HCT116 (cell line): ENCODE measurements at places on chromosomes 16 and 17. TPM values are rescaled to one million over a fixed set of nuclear protein-coding genes. Genes with fewer than 3 reads are reported as not detected.
A peak's percentile ranks its signal among the peaks of the same experiment; 100 is the strongest.

Gene FZD2
- total RNA-seq, result 12.8 TPM

Gene HBQ1
- total RNA-seq, result not detected

Gene CA4
- 0.20 TPM for total RNA-seq

DNA sequence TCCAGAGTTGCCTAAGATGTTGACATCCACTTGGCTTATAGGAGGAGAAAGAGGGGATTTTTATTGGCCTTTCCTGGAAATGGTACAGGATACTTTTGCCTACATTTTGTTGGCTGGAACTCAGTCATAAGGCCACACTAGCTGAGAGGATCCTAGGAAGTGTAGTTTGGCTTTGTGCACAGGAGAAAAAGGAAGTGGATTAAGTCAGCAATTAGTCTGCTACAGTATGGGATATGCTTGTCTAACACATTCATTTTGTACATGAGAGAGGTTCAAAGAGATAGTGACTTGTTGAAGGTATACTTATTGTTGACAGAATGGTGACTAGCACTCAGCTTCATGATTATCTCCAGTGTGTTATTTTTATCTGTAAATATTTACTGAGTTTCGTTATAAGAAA is 10.3 kb downstream of the UTP18 start:
- DNase-seq, result no peak

GRCh38 chr17:46991617-46992016 is 12.6 kb upstream of the RPRML start:
- DNase-seq, result no peak

DNA sequence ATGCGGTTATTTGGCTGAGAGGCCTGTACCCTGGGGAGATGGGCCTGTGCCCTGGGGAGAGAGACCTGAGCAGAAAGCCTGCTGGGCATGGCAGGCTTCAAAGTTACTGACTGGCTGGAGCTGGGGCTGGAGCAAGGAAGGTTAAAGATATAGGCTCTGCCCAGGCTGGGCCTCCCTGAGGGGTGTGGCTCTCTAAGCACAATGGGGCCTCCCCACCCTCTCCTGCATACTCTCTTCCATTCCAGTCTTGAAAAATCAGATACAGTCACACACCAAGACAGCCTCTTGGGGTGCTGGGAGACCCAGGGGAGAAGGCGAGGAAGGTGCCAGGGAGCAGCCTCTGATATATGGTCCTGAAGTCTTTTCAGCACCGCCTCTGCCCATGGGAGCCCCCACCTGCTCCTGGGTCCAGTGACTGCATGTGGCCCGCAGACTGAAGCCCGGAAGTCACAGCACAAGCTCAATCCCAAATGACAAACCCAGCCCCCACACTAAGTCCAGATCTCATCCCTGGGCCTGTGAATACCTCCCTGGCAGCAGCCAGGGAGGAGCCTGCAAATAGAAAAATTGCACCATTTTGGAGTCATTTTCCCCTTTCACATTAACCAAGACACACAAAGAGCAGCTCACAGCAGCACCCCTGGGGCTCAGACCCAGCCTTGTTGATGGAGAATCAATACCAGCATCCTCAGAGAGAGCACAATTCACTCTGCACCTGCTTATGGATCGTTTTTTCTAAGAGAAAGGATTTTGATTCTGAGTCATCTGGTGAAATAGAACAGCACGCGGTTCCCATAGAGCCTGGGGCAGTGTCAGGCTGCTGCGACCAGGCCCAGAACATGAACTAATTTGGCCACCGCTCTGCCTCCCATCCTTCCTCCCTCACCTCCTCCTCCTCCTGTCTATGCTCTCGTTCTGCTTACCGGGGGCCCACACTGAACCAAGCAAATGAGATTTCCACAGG is 25.6 kb upstream of the CACNG1 start:
- DNase-seq, result no peak

DNA sequence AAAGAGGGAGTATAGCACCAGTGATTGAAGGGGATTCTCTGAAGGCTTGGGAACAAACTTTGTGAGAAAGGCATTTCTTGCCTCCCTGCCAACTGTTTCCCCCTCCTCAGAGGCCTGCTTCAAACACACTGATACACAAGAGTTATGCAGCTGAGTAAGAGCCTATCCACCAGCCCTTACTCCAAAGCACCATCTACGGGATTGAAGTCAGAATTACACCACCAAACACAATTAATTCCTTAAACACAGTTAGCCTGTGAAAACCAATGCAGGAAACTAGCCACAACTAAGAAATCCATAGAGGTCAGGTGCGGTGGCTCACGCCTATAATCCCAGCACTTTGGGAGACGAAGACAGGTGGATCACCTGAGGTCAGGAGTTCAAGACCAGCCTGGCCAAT is 138.3 kb downstream of the SHCBP1 start:
- no peak for DNase-seq

GRCh38 chr17:44602970-44603369 is 45.7 kb downstream of the FZD2 start:
- DNase-seq, result no peak

DNA sequence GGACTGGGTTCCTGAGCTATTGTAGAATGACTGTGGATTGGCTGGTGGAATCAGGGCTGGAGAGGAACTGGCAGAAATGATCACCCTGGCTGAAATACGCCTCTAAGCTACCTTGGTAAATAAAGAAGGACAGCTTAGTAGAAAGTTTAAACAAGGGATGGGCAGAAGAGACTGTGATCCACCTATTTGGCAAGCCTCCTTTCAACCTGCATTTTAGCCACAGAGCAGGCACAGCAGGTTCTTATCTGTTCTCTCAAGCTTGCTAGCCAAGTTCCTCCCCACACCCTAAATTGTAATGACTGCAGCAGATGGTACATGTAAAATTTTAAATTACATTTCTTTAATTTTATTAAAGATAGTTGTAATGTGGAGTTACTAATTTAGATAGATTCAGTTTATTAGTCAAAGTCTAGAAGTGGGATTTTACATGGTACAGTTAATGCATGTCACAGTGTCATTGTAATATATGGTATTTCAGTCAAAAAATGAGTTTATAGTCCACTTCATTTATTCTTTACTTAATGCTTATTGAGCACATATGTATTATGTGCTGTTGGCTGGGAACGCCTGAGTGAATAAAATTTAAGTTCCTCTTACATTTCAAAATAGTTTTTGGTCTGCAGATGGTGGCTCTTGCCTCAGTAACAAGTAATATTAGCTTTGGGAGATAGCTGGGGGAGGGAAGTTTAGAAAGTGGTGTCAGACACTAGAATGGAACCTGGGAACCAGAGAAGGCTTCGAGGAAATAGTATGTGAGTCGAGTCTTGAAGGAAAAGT is 11.2 kb downstream of the EPN2 start:
- no peak for DNase-seq

DNA sequence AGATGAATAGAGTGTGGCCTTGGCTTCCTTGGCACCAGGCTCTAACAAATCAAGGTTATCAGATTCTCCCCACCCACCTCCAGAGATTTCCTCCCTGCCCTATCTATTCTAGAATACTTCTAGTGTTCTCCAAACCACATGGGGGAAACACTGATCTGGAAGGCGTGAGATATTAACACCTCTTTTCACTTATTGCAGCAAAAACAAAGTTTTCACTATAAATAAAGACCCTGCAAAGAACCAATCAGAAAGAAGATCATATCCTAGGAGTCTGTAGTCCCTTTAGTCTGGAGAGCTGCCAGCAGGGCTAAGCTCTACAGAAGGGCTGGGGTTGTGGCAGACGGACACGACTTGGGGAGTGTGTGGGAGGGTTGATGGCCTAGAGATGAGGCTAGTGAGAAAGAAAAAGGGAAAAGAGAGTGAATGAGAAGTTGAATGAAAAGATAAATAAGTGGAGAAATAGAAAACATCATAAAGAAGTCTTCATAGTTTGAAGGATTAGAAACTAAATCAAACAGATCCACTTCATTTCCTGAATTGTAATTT is 8.6 kb upstream of the SKAP1 start:
- DNase-seq, result no peak

- peak; percentile 76 for DNase-seq
Observed at GRCh38 chr17:72717676-72718075, 374.8 kb downstream of the SLC39A11 start.

- no peak for DNase-seq
Observed at GRCh38 chr17:79897243-79898063, 58.2 kb upstream of the CBX4 start.

DNA sequence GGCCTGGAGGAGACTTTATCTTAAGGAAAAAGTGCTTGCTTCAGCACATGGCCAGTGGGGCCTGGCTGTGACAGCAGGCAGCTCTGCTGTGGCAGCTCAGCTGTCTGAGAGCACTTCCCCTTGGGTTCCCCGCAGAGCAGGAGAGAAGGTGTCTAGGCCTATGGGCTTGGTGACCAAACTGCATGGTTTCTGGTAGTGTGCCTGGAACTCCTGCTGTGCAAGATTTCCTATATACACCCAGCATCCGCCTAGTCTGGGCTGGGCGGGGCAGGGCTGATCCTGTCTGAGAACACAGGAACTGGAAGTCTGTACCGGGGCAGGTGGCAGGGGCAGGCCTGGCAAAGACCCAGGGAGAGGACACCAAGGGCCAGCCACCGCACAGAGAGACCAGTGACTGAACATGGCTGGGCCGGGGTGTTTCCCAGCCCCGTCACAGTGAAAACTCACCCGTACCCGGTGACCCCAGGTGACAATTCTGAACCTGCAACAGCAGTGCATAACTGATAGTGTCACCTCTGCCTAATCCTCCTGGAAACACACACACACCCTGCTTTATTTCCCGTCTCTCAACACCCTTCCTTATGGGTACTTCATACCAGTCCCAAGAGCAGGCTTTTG is 39.3 kb downstream of the CHD9 start:
- no peak for DNase-seq

DNA sequence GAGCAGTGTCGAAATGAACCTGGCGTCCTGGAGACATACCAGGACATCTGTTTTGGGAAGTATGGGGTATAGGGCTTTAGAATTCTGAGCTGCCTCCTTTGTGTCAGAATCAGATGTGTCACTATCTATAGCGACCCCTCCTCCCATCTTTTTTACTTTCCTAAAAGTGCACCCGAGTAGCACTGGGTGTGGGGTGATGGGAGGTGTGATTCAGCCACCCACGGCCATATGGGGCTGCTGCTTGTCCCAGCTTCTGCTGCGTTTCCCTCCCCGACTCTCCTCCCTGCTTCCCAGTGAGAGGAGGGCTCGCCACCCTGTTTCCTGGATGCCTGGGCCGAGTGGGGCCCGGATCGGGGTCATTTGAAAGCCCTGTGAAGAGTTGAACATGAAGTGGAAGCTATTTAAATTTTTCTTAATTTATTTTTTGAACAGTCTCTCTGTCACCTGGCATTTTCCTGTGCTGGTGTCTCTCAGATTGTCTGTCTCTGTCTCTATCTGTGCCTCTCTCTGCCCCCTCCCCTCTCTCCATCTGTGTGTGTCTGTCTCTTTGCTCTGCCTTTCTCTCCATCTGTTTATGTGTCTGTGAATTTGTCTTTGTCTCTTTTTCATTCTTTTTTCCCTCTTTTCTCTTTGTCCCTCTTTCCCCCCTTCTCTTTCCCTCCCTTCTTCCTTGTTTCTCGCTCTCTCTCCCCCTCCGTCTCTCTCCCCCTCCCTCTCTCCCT is 638.8 kb upstream of the EEF2KMT start:
- DNase-seq, result no peak

DNA sequence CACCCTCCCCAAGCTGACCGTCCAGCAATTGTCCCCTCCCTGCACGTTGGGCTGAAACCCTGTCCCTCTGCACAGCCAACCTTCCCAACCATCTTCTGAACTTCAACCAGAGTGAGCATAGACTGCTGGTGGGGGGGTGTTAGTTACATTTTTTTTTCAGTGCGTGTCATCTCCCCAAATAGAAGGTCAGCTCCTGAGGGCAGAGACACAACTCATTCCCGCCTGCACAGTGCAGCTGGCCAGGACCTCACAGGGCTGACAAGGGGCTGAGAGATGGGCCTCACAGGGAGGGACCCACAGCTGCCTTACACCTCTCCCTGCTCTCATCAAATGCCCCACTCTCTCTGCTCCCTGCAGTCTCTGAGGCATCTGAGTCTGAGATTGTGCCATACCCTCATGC is 8.4 kb downstream of the SRL start:
- DNase-seq, result no peak

- DNase-seq, result no peak
Observed at GRCh38 chr17:33137426-33137825, 145.8 kb downstream of the SPACA3 start.

DNA sequence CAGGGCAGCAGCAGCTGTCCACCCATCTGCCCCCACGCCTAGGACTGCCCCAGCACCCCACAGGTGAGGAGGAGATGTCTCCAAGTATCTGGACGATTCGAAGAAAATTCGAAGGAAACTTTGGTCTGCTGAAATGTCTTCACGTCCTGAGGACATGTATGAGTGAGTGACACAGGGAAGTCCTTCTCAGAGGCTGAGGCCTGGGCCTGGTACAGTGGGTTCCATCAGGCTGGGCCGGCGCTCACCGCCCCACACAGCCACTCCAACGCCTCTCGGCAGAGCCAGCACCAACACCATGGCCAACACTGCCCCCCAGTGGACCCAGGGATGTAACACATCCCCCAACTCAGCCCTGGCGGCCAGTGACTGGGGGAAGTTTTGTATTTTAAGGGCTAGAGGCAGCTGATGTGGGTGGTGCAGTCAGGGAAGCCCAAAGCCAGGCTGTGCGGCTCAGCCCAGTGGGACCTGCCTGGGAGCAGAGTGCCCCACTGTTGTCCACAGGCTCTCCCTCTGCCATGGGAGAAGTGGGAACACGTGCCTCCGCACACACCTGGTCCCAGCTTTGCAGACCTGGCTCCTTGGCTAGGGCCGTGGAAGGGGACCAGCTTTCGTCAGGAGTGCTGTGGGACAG is 55.8 kb upstream of the FASN start:
- DNase-seq, result peak; percentile 54
